ENCODE measurements at places on chromosomes 5 and 9.
A peak's percentile ranks its signal among the peaks of the same experiment; 100 is the strongest.

- no peak for DNase-seq
Observed at GRCh38 chr9:69696802-69697201, 24.6 kb upstream of the APBA1 start.

GRCh38 chr5:127906562-127907204 is 176.9 kb upstream of the SLC12A2 start:
- DNase-seq, result no peak

DNA sequence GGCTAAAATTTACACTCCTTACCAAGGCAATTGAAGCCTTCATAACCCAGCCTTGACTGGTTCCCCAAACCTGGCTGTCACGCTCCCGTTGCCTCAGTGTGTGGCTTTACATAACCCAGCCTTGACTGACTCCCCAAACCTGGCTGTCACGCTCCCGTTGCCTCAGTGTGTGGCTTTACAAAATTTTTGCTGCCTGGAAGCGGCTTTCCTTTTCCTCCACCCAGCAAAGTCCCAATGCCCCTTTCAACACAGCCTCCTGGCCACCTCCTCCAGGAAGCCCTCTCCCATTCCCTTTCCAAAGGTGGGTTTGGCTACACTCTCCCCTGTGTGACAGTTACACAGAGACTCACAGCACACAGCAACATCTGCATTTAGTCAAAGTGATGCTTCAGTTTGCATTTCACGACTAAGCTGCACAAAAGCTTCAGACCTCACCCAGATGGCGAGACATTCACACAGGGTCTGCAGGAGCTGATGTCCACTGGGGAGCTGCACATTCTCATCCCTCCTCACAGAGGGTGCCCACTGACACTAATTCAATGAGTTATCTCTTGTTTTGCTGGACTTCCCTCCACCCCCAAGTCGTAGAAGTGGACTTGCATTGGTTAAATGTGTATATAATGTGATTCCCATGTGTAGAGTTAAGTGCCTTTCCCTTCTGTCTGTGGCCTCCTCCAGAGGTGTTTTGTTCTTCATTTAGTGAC is 156.6 kb upstream of the PHYKPL start:
- peak; percentile 34 for DNase-seq

DNA sequence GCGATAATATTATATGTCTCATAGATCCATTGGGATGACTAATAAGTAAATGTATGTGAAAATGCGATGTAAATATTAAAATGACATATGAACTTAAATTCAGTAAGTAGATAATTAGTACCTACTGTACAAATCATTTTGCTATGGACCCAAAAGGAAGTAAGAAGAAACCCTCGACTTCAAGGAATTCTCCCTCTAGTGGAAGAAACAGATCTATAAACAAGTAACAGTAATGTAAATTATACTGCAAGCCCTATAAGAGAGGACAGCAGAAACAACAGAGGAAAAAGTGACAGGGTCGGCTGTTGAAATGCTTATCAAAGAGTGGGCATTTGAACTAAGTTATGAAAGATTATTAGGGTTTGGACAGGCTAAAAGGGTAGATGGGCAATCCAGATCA is 320.3 kb downstream of the DMAC1 start:
- DNase-seq, result no peak

- DNase-seq, result no peak
Observed at GRCh38 chr9:121679901-121680635, 28.6 kb downstream of the DAB2IP start.

- DNase-seq, result no peak
Observed at GRCh38 chr5:10849278-10849677, 88.2 kb upstream of the DAP start.

- DNase-seq, result no peak
Observed at GRCh38 chr5:171494452-171495121, 75.1 kb downstream of the FGF18 start.

Data from activated naive CD4-positive, alpha-beta T cell treated with anti-CD3 and anti-CD28 coated beads, Interleukin-2, amount 50 U/mL, for 72 hours (primary cell).